NCI-H1092 treated with DMSO at 0.1 percent for 48 hours (cell line): ENCODE measurements at places on chromosomes 2 and 18.
A peak's percentile ranks its signal among the peaks of the same experiment; 100 is the strongest.

GRCh38 chr18:37639846-37640245, 74.2 kb upstream of the CELF4 start:
- no peak for DNase-seq

DNA sequence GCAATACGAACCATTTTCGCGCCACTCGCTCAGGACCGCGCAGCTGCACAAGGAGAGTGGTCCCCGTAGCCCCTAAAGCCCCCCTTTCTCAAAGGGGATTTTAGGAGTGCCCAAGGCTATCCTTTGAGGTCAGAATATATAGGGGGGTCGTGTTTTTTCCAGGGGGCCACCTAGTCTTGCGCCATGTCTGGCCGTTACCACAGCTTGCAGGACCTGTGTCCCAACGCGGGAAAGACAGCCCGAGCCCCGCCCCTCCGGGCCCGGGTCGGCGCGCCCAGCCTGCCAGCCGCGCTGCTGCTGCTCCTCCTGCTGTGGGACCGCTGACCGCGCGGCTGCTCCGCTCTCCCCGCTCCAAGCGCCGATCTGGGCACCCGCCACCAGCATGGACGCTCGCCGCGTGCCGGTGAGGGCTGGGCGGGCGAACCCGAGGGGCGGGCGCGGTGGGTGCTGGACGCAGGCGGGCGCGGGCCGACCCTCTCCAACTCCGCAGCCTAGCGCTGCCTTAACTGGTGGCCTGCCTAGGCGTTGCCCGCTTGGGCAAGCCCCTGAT, at the start of gene CDCA7:
CDCA7 (plus strand) TSS at position 291 of the 550 bp plus-strand sequence; CDS start at position 383, 92 bp downstream.
- DNase-seq, result peak; percentile 73

- DNase-seq, result no peak
Measured at GRCh38 chr2:40957508-40957907, 505.6 kb upstream of the SLC8A1 start.

DNA sequence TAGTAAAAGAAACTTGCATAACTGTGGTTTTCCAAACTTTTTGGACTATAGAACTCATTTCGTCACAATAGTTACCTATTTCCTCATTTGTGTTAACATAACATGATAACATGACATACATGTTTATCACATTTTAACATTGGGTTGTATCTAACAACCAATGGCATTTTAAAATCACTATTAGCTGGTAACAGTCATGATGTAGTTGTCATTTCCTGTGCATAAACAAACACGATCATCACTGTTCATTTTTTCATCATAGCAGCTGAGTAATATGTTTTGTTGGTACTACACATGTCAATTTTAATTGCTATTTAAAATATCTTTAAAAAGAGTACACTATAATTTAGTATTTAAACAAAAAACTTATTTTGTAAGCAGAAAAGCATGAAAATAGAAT, 402.4 kb downstream of the SATB2 start:
- no peak for DNase-seq

DNA sequence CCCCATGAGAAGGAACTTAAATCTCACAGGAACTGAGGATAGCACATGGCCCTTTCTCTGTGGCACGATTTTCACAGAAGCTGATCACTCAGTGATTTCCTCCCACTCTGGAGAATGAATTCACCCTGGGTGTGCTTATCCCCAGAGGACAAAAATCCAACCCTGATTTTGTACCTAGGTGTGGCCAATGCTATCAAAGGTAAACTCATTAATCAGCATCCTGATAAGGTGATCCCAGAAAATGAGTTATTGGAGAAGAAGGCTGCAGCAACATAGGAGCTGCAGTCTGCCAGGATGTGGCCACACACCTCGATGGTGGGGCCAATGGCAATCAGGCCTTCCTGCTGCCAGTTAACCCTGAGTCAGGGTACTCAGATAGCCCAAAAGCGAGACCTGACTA, 8.2 kb upstream of the SULT1C2 start:
- DNase-seq, result no peak

DNA sequence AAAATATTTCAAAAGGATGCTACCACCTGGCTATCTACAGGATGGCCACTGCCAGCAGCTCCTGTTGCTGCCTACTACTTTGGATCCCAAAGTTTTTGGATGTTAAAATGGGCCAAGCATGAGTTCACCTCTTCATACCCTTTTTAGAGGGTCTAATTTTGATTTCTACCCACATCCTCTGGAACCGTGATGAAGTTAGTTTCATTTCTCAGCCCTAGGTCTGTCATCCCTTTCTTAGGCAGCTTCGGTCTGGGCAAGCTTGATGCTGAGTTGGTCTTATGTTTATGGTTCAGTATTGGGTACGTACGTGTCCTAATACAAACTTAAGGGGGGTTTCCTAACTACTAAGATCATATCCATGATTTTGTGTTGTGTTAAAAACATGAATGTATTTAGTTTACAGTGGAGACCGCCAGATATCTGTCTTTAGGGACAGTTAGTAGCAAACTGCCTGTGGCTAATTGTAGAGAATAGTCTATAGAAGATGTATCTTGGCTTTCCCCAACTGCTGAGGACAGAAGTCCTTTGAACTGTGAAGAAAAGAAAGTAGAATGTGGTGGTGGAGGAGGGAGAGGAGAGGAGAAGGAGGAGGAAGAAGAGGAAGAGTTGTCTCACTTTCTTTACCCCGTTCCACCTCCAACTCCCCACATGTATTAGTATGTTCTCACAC, 184.9 kb downstream of the UBE2E3 start:
- no peak for DNase-seq

GRCh38 chr2:130896813-130897212, 60.1 kb downstream of the ARHGEF4 start:
- DNase-seq, result no peak

DNA sequence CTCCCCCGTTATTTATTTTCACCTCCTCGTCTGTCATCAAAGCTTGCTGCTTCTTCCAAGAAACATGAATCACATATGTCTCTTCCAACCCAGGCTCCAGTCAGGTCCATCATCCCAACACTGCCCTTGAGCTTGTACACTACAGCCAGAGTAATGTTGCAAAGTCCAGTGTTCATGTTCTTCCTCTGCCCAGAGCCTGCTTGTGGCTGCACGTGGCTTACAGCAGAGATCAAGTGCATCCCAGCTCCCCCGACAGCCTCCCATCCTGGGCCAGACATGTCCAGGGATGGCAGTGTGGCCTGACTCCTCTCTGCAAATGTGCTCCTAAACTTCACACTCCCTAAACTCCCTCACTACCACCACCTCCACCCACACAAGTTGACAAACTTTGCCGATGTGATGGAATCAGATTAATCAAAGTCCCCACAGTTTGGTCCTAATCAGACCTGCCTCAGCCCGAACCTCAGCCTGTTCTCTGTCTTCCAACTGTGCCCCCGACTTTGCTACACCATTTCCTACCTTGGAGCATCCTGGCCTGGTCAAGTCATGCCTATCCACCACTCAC, 54.2 kb upstream of the MAPRE3 start:
- DNase-seq, result no peak

DNA sequence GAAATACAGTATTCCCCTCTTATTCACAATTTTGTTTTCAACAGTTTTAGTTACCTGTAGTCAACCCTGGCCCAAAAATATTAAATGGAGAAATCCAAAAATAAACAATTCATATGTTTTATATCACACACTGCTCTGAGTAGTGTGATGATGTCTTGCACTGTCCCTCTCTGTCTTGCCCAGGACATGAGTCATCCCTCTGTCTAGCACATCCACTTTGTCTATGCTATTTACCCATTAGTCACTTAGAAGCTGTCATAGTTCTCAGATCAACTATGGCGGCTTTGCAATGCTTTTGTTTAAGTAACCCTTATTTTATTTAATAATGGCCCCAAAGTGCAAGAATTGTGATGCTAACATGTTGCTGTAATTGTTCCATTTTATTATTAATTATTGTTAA, 380.6 kb upstream of the REG3G start:
- DNase-seq, result no peak

- no peak for DNase-seq
Measured at GRCh38 chr2:62831729-62832128, 126.2 kb downstream of the EHBP1 start.

- DNase-seq, result no peak
Measured at GRCh38 chr2:169778446-169778845, 20.2 kb upstream of the SSB start.

DNA sequence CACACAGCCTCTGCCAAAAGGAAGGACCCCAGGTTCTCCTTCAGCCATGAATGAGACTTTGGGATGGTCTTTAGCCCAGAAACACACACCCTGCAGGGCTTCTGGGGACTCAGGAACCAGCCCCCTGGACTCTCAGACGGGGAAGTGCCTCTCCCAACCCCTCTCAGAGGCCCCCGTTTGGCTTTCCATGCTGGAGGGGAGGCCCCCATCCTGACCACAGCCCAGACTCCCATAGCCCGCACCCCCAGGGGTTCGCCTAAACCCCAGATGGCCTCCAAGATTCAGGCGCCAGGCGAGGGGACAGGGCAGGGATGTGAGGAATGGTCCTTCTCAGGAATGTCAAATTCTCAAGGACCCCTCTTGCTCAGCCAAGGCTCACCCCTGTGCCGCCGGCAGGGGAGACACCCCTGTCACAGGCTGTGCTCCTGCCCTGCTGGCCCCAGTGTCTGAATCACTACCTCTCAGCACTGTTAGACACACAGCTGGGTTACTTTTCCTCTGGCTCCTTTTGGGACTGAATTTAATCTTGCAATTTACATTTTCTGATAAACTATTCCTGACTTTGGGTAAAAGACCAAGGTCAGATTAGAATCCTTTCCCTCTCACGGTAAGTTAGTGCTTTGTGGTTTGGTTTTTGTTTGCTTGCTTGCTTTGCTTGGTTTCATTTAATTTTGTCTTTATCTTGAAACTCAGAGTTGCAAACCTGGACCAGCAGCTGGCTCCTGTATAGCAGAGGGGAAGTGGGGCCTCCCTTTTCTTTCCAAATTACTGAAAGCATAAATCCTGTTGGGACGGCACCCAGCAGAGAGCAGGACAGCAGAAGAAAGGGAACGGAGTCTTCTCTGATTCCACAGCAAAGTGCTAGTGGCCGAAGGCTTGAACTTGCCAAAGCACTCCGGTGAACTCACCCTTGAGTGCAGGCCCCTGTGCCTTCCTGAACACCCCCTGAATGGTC, 198.9 kb upstream of the RAB6C start:
- no peak for DNase-seq

GRCh38 chr2:30380824-30381223, 66.2 kb upstream of the LCLAT1 start:
- DNase-seq, result no peak

- DNase-seq, result no peak
Measured at GRCh38 chr2:226447338-226448300, 352.0 kb downstream of the IRS1 start.

DNA sequence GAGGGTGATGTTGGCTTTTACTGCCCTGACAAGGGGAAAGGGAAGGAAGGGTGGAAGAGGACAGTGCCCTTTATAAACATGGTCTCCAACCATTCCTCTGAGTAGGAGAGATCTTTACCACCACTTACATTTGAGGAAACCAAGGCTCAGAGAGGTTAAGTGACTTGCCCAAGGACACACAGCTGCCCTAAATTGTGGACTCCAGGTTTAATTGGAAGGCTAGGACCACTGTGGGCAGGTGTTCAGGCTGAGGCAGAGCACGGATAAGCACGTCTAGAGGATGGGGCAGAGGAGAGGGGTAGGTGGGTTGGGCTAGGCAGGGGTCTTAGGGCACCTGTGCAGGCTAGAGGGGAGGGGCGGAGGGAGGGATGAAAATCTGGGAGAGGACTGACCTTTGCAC, 32.7 kb downstream of the INHBB start:
- DNase-seq, result no peak

- no peak for DNase-seq
Measured at GRCh38 chr2:64748561-64748960, 94.8 kb upstream of the SERTAD2 start.

- no peak for DNase-seq
Measured at GRCh38 chr2:69453475-69454129, 16.4 kb upstream of the NFU1 start.

DNA sequence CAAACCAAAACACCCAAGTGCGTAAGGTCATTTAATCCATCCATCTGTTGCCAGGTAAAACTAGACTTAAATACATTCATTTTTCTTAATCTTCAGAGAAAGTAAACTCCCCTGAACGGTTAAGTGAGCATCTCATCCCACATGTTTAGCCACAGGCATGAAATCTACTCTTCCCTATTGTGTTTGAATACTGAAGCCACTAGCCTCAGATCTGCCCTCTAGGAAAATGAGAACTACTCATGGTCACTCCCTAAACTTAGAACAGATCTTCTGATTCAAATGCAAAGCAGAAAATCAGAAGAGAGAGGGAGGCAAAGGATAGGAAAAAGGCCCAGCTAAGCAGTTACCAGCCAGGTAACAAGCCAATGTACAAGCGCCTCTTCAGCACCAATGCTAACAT, 7.1 kb downstream of the TMEM247 start:
- DNase-seq, result no peak

DNA sequence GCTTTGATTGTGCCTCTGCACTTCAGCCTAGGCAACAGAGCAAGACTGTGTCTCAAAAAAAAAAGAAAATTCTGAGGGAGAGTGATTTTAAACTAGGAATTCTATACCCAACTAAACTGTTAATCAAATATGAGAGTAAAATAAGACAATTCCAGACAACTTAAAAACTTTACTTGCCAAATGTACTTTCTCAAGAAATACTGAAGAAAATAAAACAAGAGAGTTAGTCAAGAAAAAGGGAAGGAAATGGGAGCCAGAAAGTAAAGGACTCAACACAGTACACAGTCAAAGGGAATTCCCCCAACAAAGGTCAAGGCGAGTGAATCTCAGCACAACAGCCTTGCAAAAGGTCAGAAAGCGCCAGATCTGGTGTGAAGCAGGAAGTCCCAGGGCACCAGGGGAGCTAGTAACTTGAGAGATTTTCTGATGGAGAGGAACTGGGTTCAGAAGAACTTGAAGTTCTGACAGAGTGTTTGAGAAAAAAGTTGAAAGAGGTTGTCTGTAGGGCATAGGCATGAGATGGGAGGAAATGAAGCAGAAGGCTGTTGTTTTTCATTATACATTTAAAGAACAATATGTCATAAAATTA, 22.6 kb upstream of the TBC1D8 start:
- no peak for DNase-seq

- DNase-seq, result no peak
Measured at GRCh38 chr2:98037666-98038336, 42.1 kb upstream of the TMEM131 start.

- peak; percentile 31 for DNase-seq
Measured at GRCh38 chr2:32011485-32011960, 715 bp upstream of the MEMO1 start.

- DNase-seq, result no peak
Measured at GRCh38 chr2:166126007-166126639, 1.7 kb downstream of the SCN1A start.

DNA sequence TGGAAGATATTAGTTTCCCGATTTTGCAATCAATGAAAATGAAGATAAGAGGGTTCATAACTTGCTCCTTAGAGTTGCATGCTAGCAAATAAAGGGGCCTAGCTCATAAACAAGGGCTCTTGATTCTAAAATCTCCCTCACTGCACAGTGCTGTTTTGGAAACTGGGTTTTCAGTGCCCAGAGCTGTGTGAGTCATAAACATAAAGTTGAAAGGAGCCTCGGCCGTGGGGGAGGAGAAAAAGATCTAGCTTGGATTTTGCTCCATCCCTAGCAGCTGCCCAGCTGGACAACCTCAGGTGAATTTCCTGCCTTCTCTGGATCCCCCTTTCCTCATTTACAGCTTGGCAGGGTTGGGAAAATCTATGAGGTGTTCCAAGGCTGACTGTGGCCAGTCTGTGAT, 42.5 kb downstream of the LYPD1 start:
- no peak for DNase-seq
